ENCODE measurements at places on chromosomes 13 and 19.

DNA sequence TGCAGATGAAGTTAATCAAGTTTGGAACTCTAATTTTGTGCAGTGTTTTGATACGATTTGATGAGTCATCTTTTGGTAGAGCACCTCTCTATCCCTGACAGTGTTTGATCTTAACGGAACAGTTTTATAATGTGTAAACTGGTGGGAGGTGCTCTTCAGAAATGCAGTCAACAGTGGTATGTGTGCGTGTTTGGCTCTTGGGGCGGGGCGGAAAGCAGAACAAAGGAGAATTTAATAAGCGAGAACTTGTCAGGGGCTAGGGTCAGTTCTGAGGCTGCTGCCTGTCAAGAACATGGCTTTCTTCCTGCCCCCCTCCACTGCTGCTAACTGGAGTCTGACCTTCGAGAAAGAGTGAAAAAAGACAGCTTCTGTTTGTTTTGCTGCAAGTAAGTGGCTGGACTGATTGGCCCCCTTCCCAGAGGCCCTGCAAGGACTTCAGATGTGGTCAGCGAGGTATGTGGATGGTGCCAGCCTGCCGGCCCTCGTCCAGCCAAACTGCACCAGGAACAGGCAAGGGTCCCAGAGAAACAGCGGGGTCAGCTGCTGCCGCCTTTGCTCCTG, 40.8 kb downstream of the BBC3 start:
- no peak for DNase-seq

DNA sequence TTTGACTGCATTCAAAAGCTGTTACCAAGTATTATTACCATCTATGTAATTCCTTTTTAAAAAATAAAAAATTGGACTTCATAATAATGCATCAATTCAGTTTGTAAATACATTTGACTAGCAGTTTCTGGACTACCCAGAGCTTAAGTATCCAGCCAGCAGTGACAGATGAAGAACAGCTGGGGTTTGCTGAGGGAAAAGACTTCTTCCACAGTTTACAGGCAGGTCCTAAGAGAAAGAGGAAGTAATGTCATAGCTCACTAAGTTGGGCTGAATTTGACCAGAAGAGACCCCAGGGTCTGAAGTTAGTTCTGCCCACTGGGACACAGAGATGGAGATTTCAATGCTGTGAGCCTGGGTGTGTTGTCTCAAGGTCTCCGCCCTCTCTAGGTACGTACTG, 96.4 kb downstream of the MBNL2 start:
- DNase-seq, result no peak

GRCh38 chr13:103004661-103005345, 61.4 kb downstream of the SLC10A2 start:
- DNase-seq, result no peak

DNA sequence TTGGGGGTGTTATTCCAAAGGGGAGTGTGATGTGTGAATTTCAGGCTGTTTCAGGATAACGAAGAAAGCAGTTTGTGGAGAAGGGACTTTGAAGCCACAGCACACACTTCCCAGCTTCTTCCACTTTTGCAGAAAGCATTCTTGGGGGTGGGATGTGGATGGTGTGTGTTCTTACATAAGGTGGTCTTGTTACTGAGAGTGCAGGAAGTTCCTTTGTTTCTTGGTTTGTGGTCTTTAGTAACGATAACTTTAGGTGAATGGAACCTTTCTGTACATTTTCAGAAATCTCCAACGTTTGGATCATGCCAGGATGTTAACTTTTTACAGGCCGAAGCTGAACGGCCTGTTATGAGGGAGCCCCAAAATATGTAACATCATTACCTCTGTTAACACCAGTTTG, 251.8 kb downstream of the KCNRG start:
- no peak for DNase-seq

DNA sequence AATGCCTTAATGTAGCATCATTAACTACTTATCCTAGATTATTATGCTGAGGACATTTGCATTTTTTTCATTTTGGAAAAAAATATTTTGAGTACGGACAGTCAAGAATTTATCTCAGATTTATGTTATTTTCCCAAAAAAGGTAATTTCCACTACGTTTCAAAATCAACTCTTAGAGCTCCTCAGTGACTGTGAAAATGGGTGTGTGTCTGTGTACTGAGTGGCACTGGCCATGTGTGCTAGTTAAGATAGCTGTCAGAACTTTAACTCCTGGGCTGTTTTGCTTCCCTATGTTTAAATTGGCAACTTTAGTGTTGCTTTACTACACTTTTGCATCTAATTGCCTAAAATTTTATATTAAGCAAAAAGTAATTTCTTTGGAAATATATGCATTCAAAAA, 927.4 kb downstream of the EFNB2 start:
- DNase-seq, result no peak

DNA sequence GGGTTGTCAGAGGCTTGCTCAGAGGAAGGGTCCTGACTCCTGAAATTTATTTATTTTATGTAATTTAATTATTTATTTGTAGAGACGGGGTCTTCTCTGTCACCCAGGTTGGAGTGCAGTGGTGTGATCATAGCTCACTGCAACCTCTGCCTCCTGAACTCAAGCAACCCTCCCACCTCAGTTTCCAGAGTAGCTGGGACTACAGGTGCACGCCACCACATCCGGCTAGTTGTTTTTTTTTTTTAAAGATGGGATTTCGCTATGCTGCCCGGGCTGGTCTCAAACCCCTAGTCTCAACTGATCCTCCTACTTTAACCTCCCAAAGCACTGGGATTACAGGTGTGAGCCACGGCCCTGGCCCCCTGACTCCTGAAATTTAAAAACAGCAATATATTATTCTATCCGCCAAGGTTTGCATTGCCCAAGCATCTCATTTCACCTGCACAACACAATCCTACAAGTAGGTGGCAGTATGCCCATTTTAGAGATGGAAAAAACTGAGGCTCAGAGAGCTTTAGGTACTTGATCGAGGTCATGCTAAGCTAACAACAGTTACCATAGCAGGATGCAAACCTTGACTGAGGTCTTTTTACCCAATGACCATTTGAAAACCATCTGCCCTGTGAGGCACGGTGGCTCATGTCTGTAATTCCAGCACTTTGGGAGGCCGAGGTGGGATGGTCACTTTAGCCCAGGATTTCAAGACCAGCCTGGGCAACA, 18.1 kb downstream of the ARHGEF18 start:
- peak; percentile 74 for DNase-seq

- no peak for DNase-seq
These were observed 23.5 kb downstream of the NKPD1 start for GRCh38 chr19:45137179-45137761.

DNA sequence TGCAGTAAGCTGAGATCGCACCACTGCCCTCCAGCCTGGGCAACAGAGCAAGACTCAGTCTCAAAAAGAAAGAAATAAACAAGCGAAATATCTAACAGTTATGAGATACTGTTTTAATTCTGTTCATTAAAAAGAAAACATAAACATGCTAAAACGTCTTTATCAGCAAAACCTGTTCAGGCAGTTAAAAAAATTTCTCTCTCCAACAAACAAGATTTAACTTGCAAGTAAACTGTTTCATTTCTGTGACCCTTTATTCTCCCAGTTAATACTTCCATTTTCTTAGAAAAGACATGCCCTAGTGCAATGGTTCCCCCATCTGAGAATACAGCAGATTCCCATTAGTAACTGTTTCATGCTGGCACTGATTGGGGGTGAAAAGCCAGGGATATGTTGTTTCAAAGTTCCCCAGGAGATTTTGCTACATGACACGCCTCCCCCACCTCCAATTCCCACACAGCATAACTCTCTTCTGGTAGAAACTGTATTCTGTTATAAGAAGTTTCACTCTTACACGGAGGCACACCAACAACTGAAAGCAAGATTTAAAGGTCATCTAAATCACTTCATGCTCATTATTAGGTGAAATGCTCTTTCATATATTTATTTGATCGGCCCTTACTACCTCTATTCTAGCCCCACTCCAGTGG, 24.4 kb downstream of the ELF1 start:
- no peak for DNase-seq

DNA sequence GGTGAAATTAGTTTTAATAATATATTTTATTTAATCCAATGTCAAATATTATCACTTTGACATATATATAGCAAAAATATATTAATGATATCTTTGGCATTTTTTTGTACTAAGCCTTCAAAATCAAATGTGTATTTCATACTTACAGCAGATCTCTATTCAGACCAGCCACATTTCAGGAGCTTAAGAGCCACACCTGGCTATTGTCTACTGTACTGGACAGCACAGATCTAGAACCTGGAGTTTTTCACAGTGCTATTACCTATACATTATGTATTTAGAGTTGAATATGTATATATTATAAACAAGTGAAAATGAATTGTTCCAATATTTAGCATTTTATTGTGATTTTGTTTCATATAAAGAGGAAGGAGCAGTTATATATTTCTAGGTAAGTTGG, 486.3 kb downstream of the DIAPH3 start:
- no peak for DNase-seq

- DNase-seq, result no peak
These were observed 333.1 kb downstream of the GPC6 start for GRCh38 chr13:93559718-93560117.

DNA sequence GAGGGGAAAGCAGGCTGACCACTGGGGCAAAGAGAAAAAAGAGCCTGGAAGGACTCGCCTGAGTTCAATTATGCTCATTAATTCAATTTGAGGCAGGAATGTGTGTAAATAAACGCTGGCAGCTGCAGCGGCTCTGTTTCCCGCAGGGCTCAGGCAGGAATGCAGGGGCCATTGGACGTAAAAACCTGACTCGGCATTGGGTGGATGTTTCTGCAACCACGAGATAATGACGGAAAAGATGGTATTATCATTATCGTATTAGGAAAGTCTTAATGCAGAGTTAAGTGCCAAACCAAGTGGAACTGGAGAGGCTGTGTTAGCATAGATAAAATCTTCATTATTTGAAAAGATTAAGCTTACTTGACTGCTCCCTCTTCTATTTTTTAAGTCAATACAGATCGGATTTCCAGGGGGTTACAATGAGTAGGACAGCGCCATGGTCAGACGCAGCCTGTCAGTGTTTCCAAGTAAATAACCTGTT, 169.8 kb downstream of the SHISA2 start:
- DNase-seq, result no peak

All from hematopoietic multipotent progenitor cell treated with erythropoietin and hydrocortisone succinate and interleukin-3 and kit ligand, for 8 days (in vitro differentiated cells).